ENCODE measurements at places on chromosomes 5 and 9. TPM values are rescaled to one million over a fixed set of nuclear protein-coding genes. Genes with fewer than 3 reads are reported as not detected.

SPATA31E1 gene
- total RNA-seq = not detected

TXNDC8 gene
- not detected for total RNA-seq

CHMP5 gene
- total RNA-seq = 66.9 TPM

RNF180 gene
- total RNA-seq = 1.2 TPM

PCA3 gene
- total RNA-seq = not detected

PCDHB3 gene
- 0.15 TPM for total RNA-seq

TPPP gene
- 0.17 TPM for total RNA-seq

DND1 gene
- 0.15 TPM for total RNA-seq

ATOSB gene
- total RNA-seq = 11.3 TPM

TMEM252 gene
- total RNA-seq = not detected

ARL14EPL gene
- total RNA-seq = not detected

BASP1 gene
- 196 TPM for total RNA-seq

LRRC26 gene
- total RNA-seq = not detected

SPINK1 gene
- not detected for total RNA-seq

PTGES2 gene
- 70.3 TPM for total RNA-seq

ORM2 gene
- total RNA-seq = not detected

PFN3 gene
- total RNA-seq = not detected

OR5C1 gene
- not detected for total RNA-seq

LECT2 gene
- total RNA-seq = not detected

ROR2 gene
- 16.5 TPM for total RNA-seq

ANKRD31 gene
- total RNA-seq = under 0.01 TPM

TSSK1B gene
- not detected for total RNA-seq

FOXD4L5 gene
- not detected for total RNA-seq

LEAP2 gene
- total RNA-seq = 0.34 TPM

SLC34A1 gene
- not detected for total RNA-seq

PCDHB15 gene
- total RNA-seq = 0.17 TPM

GALNT10 gene
- total RNA-seq = 17.3 TPM

PCDHB10 gene
- total RNA-seq = 0.15 TPM

CORO2A gene
- total RNA-seq = 2.1 TPM

GDNF gene
- not detected for total RNA-seq

NUDT12 gene
- 11.3 TPM for total RNA-seq

ANKRD55 gene
- not detected for total RNA-seq

MAP3K1 gene
- 5.2 TPM for total RNA-seq

PCDHA4 gene
- under 0.01 TPM for total RNA-seq

MELK gene
- total RNA-seq = 45.6 TPM

CDKN2AIPNL gene
- 58.0 TPM for total RNA-seq

PCDHGB2 gene
- total RNA-seq = 0.50 TPM

PPIC gene
- total RNA-seq = 16.8 TPM

SAXO1 gene
- not detected for total RNA-seq

CDH18 gene
- 0.34 TPM for total RNA-seq

RNF224 gene
- total RNA-seq = under 0.01 TPM

ZBTB34 gene
- total RNA-seq = 2.1 TPM

CMBL gene
- 3.4 TPM for total RNA-seq

ANKDD1B gene
- 0.15 TPM for total RNA-seq

LRRC19 gene
- total RNA-seq = not detected

DDX4 gene
- not detected for total RNA-seq

RASGRF2 gene
- total RNA-seq = 5.7 TPM

ZNF366 gene
- total RNA-seq = not detected

PLAA gene
- total RNA-seq = 29.6 TPM

Data from bronchus fibroblast of lung (primary cell).